Upper lobe of left lung (tissue), 6 donors: ENCODE measurements at places on chromosomes 13 and 19.

DNA sequence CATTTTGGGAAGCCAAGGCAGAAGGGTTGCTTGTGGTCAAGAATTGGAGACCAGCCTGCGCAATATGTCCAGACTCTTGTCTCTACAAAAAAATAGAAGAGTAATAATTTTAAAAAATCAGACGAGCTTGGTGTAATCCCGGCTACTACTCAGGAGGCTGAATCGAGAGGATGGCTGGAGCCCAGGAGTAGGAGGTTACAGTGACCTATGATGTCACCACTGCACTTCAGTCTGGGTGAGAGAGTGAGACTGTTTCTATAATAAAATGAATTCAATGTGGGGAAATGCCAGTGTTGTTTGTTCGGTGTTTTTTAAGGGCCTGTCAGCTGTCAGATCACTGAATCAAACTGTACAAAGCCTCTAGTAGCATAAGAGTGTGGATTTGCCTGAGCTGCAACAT, 1.2 kb upstream of the FBXL3 start:
- DNase-seq: no peak

DNA sequence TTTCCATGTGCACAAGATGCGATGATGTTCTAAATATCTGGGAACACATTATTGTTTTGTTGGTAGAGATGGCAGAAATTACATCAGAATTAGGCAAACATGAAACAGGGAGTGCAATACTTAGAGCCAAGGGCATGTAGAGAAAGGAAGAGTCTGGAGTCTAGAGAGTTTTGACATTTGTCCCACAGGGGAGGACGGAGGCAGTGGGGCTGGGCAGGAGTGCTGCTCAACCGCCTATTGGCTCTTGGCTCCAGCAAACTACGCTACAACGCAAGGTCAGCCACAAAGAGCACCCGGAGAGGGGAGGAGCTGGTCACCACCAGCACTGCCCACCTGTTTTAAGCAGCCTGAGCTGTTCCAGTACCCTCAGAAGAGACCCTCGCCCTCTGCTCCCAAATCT, 108.3 kb downstream of the ABCC4 start:
- no peak for DNase-seq

DNA sequence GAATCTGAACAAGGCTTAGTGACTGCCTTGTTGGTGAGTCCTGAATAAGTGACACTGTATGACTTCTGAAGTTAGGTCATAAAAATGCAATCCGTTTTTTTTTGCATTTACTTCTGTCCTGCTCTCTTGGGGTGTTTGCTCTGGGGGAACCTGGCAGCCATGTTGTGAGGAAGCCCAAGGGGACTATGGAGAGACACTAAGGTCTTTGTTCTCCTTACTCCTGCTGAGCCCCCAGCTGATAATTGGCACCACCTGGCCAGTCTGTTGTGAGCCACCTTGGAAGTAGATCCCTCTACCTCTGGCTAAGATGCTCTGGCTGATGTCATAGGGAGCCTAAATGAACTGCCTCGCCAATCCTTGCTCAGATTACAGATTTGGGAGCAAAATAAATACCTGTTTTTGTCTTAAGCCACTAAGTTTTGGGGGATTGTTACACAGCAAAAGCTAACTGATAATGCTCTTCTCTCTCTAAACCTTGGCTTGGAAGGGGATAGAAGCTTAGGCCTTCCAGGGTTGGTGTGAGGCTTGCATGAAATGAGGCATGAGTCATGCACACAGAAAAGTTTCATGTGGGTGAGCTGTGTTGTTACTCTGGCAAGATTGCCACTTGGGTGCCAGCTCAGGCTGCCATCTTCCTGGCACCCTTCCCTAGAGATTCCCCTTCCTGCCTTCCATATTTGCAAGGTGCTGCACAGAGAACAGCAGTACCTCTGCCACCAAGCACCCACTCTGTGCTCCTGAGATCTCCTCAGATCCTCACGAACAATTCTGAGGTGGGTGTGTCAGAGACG, 10.1 kb downstream of the TUBB4A start:
- DNase-seq: no peak

GRCh38 chr19:9580728-9581127, 3.6 kb downstream of the ZNF121 start:
- no peak for DNase-seq

DNA sequence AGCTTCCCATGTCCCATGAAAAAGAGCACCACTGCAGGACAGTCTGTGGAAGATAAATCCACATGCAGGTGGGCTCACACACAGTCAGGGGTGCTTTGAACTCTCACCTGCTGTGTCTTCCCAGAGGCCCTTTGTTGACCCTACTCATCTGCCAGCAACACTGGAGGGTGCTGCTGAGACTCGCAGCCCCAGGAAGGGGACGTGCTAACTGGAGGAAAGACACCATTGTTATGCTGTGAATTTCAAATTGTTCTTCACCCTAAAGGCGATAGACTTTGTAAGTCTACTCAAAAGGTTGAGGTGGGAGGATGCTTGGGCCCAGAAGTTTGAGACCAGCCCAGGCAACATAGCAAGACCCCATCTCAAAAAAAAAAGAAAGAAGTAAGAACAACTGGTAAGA, 107.3 kb upstream of the SERP2 start:
- DNase-seq: no peak

DNA sequence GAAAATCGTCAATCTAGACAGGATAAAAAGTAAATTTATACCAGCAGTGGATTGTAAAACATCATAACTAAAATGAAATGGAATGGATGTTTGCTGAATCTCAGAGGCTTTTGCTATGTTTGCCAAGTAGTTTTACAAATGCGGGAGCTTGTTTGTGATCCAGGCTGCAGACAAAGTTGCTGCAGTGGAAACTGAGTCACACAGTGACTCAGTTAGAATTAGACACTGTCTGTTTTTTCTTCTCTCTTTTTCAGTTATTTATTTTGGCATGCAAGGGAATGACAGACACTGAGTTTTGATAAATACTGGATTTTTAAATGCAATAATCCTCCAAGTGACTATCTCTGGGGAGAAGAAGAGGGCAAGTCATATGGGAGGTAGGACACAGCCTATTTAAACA, 4.6 kb upstream of the PNMA8A start:
- no peak for DNase-seq

GRCh38 chr19:44819246-44819832, 10.4 kb downstream of the BCAM start:
- no peak for DNase-seq

DNA sequence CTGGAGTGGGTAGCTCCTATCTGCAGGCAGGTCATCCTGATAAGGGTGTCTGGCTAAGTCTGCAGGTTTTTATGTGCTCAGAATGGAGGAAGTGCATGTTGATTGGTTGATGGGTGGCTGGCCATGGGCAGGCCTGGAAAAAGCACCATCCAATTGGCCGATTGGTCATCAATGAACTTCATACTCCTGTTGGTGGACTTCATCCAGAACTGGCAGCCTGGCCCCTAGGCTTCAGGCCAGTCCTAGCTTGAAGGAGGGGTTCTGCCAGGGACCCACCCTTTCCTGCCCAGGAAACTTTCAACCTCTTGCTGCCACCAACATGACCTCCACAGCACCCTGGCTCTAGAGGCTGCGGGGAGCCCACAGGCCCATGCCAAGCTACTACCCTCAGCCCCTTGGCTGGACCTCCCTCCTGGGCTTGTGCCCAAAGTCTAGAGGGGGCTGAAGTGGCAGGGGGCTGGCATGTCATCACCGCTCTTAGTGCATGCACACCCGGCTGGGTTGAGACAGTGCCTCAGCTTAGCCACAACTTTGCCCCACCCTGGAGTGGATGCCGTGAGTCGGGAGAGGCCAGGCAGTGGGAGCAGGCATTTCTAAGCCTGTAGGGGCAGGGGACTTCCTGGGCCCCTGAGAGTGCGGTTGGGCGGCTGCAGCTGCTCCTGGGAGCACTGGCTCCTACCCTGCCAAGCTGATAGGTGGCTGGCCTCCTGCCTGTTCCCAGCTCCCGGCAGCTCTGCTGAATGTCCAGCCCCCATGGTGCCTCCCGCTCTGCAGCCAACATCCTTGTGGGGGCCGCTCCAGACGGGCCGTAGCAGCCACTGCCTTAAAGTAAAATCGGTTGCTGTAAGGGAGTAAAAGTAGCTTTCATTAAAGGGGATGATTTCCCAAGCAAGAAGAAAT, 13.2 kb downstream of the DNAJC15 start:
- DNase-seq: peak; percentile 40

DNA sequence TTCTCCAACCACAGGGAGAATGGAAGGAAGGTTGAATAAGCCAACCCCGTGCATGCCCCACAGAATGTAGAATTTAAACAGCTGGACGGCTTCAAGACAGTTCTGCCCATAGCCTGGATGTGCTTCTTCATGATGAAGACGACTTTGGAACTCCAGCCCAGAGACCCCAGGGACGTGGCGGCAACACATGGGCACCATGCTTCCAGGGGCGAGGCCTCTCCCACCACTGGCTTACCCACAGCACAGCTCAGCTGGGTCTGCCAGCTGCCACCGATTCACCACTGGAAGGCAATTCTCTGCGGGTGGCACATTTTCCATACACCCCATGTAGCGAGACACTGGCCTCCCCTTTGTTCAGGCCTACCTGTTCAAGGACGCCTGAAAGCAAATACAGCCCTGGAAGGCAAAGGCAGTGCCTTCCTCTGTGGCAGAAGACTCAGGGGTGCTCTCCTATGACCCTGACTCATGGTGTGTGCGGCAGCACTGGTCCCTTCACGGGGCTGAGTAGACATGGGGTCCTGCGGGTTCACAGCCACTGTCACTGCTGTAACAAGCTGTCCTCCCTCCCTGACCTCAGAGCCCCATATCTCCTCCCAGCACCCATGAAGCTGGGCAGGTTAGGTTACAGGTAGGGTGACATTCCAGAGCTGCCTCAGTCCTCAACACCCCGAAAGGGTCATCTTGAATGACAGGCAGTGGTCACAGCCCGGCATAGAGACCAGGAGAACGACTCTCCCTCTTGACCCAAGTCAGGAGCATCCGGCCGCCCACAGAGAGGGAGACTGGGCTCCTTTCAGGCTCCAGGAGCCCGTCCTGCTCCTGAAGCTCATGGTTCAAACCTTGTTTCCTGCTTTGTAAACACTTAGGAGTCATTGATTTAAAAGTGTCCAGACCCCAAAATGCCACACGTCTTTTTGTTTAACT, 72.7 kb downstream of the SPACA7 start:
- DNase-seq: peak; percentile 18

GRCh38 chr13:113442354-113442984, 10.8 kb downstream of the ADPRHL1 start:
- DNase-seq: no peak

GRCh38 chr19:49272204-49272603, 52.8 kb downstream of the SLC6A16 start:
- no peak for DNase-seq

DNA sequence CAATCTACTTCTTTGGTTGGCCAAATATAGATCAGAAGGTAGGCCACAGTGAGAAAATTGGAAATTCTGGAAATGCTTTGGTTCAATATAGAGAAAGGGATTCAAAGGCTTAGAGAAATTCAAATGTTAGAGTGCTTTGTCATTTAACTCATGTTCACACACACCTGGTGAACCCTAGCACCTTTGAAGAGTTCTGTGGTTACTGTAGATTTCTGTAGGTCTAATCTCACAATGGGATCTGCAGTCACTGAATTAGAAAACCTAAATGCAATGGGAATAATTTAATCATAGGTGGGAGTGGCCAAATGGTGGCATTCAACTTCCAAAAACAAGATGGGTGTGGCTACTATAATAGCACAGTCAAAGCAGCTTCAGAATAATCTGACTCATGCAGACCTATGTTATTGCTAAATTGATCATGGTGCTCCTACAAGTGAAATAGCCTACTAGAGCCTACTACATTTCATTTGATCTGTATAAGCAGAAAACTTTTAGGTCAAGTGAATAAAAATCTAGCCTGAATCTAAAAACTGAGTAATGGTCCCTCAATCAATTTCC, 1152.9 kb downstream of the PCDH9 start:
- no peak for DNase-seq

DNA sequence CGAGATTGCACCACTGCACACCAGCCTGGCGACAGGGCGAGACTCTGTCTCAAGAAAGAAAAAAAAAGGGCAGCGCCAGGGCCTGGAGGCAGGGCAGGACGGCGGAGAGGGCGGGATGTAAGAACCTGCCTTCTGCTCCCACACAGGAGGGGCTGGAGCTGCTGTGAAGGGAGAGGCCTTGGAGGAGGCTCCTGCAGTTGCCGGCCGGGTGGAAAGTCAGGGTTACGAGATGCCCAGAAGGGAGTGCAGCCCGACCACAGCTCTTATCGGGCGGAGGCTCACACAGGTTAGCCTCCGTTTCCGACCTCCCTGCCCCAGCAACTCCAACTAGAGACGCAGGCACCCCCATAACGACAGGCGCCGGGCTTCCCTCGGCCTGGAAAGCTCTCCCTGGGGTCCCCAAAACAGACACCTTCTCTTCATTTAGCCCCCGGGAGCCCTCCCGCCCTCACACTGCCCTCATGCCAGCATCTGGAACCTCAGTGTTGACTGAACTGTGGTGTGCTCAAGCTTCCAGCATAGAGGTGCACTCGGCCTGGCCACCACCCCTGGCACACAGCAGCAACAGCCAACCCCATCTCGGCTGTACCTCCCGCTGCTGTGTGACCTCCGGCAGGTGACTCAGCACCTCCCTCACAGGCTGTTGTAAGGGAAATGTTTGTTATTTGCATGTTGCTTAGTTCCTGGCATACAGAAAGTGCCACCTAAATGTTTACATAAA, 1.4 kb downstream of the PLPP2 start:
- no peak for DNase-seq

- no peak for DNase-seq
Observed at GRCh38 chr13:57946361-57946760, 314.8 kb downstream of the PCDH17 start.

DNA sequence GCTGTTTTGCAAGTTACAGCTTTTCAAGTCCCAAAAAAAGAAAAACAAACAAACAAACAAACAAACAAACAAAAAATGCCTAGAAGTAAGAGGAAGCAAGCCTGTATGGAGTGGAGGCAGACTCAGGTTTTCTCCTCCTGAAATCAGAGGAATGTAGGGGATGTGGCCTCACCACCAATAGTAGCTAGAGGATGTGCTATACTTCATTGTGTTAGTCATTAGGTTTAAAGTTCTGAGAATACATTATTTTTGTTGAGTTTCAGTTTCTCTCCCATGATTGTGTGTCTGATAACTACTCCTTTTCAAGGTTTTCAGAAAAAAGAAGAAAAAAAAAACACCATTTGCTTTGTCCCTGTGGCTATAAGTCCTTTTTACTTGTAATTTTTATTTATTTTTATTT, 524.5 kb downstream of the GPC6 start:
- DNase-seq: no peak

DNA sequence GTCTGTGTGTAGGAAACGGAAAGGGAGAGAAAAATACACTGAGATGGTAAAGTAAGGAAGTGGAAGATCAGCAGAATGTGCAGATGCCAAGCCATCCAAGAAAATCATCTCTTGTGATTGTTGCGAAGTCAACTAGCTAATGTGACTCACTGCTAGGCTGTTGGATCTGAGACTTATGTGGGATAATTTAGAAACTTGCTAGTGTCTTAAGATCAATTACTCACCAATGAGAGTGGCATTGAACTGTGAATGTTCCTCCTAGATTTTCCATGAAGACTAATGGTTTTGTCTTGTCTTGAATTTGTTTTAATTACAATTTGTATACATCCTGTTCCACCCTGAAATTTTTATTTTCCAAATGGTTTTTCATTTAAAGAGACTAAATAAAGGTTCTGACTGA, 771.6 kb downstream of the EFNB2 start:
- DNase-seq: no peak

- no peak for DNase-seq
Observed at GRCh38 chr13:112754281-112755025, 64.6 kb downstream of the ATP11A start.

- DNase-seq: no peak
Observed at GRCh38 chr13:49062297-49062896, 86.7 kb downstream of the FNDC3A start.
